GM23248 (cell line): ENCODE measurements at places on chromosomes 11 and 22.

GRCh38 chr11:113505046-113505445 is 29.8 kb upstream of the DRD2 start:
- DNase-seq: peak; percentile 9

DNA sequence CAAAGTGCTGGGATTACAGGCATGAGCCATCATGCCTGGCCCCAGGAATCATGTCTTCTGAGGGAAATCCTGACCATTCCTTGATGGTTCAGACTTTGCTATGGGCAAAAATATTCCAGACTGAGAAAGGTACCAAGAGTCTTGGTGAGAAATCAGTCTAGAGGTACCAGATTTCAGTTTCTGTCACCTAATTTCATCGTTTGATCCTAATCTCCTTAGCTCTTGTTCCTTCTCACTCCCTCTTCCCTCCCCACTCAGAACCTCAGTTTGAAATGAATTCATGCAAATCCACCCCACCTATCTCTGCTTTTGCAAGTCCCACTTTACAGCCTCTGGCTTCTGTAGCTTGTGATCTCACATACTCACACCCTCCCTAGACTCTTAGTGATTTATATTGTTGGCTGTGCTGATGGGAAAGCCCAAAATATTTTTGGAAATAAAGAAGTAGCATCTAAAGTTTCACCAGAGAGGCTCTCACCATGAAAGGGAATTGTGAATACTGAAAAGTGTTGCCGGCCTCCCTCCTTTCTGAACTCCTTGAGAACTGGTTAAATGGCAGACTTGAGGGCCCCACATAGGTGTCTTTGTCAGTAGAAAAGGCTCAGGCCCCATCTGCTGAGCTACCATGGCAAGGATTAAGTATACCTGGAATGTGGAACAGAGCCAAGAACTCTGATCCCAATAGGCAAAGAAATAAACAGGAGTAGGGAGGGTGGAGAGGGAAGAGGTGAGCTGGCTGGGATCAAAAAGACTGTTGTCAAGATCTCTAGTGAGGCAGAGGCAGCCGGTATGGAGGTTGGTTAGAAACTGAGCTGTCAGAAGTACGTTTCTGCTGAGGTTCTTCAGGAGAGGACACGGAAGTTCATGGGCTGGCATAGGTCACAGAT is 190.5 kb upstream of the MTMR2 start:
- DNase-seq: no peak

DNA sequence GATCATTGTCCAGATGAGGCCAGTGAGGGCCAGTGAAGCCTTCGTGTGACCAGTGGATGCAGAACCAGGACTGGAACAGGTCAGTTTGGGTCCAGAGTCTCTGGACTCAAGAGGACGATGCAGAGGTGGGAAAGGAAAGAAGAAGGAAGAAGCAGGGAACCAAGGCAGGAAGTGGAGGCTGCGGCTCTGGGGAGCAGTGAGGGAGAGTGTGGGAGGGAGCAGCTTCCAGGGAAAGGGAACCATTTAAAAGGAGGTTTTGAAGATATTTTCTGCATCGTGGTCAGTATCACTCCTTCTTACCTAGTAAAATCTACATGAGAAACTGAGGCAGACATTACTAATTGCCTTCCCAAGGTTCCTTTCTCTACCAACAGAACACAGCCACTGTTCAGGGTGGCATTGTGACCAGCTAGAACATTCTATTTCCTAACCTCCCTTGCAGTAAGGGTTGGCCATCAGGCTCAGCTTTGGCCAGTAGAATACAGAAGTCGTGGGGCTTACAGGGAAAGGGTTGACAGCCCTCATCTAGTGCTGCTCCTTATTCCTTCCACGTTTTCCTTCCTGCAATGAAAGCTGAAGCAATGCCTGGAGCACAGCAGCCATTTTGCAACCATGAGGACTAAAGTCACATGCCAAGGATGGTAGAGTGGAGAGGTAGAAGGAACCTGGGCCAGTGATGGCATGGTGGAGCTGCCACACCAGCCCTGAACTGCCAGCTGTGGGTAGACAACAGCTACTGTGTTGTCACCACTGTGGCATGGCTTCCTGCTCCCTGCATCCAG is 29.1 kb upstream of the LINC01488 start:
- DNase-seq: no peak

- no peak for DNase-seq
These were observed 491.9 kb downstream of the MN1 start for GRCh38 chr22:27309697-27310096.

DNA sequence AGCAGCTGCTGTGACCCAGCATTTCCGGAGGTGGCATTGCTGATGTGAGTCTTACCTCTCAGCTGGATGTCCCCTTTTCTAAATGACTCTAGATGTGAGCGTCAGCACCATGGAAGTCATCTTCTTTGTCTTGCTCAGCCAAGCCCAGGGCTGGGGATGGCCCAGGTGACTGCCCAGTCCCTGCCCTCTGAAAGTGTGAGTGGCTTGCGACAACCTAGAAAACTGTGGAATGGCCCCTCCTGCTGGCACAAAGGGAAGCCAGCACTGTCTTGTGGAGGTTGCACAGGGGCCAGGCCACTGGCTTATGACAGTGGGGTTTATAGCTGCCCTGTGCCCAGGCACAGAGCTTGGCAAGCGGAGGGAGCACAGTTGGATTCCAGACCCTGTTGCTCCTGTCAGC is 6.2 kb downstream of the TUB start:
- DNase-seq: peak; percentile 30

DNA sequence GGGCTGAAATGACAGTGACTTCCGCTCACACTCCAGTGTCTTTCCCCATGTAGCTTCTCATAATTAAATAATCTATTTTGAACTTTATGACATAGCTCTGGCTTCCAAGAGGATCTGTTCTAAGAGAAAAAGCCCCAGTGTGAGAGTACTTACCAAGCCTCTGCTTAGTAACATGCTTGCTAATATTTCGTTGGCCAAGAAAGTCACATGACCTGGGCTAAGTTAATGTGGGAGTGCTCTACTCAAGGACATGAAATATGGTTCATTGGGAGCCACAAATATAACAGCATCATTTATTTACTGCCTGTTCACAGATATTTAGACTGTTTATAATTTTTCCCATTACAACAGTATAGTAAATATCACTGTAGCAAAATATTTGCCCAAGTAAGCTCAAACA is 42.5 kb downstream of the CCDC73 start:
- DNase-seq: no peak

GRCh38 chr22:17491090-17491640 is 72.1 kb upstream of the SLC25A18 start:
- DNase-seq: no peak

DNA sequence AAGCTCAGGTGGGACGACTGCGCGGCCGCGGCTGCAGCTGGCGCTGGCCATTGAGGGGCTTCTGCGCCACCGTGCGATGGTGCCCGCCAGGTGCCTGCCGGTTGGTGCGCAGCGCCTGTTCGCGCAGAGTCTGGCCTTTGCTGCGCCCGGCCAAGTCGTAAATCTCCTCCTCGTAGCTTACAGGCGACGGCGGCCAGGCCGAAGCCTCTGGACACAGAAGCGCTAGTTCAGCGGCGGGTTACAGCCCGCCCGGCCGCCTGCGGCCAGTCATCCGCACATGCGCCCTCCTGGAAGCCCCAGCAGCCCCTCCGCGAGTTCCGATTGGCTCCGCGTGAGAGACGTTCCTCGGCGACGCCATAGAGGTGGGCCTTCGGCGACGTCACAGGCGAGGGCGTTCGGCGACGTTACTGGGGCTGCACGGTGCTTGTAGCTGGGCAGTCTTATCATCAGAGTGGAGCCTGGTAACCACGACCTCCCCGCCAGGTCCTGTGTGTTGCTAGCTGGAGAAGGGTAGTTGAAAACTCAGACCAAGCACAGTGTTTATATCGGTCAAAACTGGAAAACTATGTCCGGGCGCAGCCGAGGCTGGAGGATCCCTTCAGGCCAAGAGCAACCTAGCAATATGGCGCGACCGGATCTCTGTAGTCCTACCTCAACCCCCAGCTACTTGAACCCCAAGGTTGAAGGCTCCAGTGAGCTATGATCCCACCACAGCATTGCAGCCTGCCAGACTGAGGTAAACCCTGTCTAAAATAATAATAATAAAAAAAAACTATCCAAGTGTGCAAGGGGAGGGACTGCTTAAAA is 265.7 kb downstream of the OR4C45 start:
- DNase-seq: peak; percentile 0

DNA sequence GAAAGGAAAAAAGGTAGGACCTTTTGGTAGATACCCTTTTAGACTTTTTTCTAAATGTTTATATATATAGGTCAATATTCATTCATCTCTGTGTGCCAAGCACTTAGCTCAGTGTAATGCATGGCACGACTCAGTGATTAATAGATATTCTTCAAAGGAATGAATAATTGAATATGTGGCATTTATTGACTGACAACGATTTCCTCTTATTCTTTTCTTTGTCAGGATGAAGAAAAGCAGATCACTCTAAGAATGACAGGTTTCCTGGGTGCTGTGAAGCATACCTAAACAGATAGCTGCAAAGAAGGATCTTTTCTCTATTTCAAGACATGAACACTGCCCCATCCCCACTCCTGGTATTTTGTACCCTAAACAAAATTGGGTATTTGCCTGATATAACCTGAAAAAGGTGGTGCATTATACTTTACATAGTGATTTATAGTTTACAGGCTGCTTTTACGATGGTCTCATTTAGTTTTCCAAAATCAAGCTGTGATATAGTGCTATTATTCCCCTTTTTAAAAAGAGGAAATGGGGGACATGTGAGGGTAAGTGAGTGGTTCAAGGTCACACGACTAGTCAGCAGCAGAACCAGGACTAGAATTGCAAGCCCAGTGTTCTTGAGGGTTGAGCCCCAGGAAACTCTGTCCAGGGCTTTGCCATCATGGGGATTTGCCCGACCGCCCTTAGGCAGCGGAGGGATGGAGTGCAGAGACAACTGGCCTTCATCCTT is 32.9 kb upstream of the CLMP start:
- DNase-seq: no peak

- no peak for DNase-seq
These were observed 63.2 kb downstream of the SCUBE1 start for GRCh38 chr22:43279867-43280522.

GRCh38 chr22:37259540-37260029 is 15.5 kb upstream of the RAC2 start:
- DNase-seq: peak; percentile 77

GRCh38 chr11:93606314-93606713 is 55.2 kb upstream of the CEP295 start:
- DNase-seq: no peak

DNA sequence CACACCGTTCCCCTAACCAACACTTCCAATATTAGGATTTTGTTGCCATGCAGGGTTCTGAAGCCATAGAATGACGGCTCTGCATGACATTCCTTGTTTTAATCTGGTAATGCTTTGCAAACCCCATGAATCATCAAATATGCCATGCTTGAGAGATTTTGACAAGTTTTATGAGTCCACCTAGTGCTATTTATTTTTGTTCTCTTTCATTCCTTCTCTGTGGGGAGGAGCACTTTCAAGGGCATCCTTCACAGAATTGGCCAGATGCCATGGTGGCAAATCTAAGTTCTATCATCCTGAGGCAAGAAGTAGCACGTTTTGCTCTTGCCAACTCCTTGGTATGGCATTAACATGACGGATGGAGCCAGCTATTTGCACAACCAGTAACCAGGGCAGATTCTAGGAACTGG is 268.4 kb downstream of the FAM76B start:
- DNase-seq: peak; percentile 56

- peak; percentile 16 for DNase-seq
These were observed 562 bp downstream of the DGAT2 start for GRCh38 chr11:75768909-75769771.

DNA sequence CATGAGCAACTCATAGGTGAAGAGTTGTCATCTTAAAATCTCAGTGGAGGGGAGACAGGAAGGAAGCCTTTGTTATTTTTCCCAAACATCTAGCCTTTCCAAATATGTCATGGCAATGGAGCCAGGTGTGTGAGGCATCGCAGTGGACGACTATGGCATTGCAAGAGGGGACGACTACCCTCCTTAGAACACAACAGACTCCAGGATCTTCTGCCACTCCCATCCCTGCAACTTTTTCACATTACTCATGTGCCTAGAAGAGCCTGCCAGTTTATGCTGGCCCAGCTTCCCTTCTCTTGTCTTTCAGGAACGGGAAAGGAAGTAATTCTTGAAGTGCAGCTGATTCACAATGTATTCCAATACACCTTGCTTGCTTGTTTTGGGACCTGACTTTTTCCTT is 1008.4 kb downstream of the OPCML start:
- DNase-seq: peak; percentile 12

GRCh38 chr11:31987118-31988005 is 103.5 kb upstream of the RCN1 start:
- peak; percentile 29 for DNase-seq

DNA sequence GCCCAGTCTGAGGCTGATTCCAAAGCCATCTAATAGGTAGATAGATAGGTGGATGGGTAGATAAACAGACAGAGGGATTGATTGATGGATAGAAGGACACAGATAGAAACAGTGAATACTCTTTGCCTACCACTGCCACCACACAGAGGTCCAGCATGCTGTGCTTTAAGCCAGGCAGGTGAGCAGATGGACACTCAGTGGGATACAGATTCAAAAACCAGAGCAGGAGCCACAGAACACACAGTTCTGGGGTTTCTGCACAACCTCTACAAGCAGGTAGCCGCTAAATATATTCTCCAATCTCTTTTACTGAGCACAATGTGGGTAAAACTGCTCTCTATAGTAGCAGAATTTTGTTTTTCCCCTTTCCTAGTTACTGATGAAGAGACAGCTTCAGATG is 20.5 kb upstream of the JHY start:
- no peak for DNase-seq

DNA sequence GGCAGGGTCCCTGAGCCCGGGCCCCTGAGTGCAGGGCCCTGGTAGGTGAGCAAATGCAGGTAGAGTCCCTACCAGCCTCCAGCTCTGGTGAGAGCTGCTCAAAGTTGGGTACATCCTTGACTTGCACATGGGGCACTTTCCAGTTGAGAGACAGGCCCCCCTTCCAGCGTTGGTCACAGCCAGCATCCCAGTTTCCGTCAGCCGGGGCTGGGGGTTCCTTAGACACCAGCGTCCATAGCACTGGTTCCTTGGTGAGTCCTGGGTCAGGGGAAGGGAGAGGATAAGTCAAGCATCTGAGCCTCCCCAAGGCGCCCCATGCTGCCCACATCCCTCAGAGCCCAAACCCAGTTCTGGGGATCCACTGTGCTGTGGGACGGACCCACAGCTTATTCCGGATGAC is 5.6 kb downstream of the PNPLA5 start:
- DNase-seq: no peak
